ENCODE measurements at places on chromosomes 4 and X.

- DNase-seq, result no peak
- no peaks in the 10 kb centered on the region for H3K27me3 ChIP-seq
- no peak overlapping the region for H3K4me3 ChIP-seq
- H3K36me3 ChIP-seq, result no peaks in the 10 kb centered on the region
These were observed 192.2 kb downstream of the FGF13 start for GRCh38 chrX:138519296-138519695.

DNA sequence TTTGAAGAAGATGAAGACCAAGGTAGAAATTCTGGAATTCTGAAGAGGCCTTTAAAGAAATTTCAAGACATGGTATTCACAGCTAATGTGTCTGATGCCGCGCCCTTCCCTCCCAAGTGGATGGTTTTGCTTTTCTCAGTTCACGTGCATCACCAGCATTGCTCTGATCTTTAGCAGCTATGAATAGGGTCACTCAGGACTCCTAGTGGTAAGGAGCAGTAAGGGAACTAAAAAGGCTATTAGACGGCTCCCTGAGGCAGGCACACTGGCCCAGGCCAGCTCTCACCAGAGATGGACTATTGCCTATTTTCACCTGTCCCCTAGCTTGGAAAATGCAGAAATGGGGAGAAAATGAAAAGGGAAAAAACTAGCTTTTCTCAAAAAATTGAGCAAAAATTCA lies 447.5 kb upstream of the RASGEF1B start:
- no peak overlapping the region for H3K27ac ChIP-seq
- H3K4me3 ChIP-seq, result no peak overlapping the region
- DNase-seq, result no peak
- H3K27me3 ChIP-seq, result peaks cover 11% of the 10 kb centered on the region
- H3K4me1 ChIP-seq, result peaks cover 6% of the 10 kb centered on the region

- no peak for DNase-seq
- H3K27ac ChIP-seq, result no peak overlapping the region
- H3K4me3 ChIP-seq, result no peak overlapping the region
- no peaks in the 10 kb centered on the region for H3K27me3 ChIP-seq
These were observed 582.4 kb upstream of the ADGRL3 start for GRCh38 chr4:60617731-60618130.

DNA sequence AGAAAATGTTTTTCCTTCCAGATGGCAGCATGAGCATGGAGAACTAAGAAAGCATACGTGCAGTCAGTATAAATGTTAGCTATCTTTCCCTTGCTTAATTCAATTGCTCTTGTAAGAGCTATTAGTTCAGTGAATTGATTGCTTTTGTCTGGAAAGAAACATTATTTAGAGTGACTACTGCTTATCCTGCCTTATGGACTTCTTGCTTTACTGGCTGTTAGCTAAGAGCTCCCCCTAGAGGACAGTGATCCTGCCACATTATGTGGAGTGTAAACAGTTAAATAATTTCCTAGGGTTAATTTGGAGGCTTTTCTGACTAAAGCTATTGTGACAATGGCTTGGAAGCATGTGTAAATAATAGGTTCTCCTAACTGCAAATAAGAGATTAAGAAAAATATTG lies 1402.4 kb downstream of the FAM133A start:
- peak; percentile 8 for DNase-seq
- H3K27me3 ChIP-seq, result no peaks in the 10 kb centered on the region
- no peaks in the 10 kb centered on the region for H3K36me3 ChIP-seq
- no peak overlapping the region for H3K27ac ChIP-seq
- H3K4me1 ChIP-seq, result no peaks in the 10 kb centered on the region
- no peak overlapping the region for H3K4me3 ChIP-seq

- no peaks in the 10 kb centered on the region for H3K4me1 ChIP-seq
- no peaks in the 10 kb centered on the region for H3K27me3 ChIP-seq
- no peak overlapping the region for H3K27ac ChIP-seq
- no peaks in the 10 kb centered on the region for H3K36me3 ChIP-seq
- H3K4me3 ChIP-seq, result no peak overlapping the region
- DNase-seq, result no peak
These were observed 46.5 kb downstream of the ADGRG2 start for GRCh38 chrX:19075754-19076153.
